DND-41 (cell line): ENCODE measurements at places on chromosomes 7 and 10.

DNA sequence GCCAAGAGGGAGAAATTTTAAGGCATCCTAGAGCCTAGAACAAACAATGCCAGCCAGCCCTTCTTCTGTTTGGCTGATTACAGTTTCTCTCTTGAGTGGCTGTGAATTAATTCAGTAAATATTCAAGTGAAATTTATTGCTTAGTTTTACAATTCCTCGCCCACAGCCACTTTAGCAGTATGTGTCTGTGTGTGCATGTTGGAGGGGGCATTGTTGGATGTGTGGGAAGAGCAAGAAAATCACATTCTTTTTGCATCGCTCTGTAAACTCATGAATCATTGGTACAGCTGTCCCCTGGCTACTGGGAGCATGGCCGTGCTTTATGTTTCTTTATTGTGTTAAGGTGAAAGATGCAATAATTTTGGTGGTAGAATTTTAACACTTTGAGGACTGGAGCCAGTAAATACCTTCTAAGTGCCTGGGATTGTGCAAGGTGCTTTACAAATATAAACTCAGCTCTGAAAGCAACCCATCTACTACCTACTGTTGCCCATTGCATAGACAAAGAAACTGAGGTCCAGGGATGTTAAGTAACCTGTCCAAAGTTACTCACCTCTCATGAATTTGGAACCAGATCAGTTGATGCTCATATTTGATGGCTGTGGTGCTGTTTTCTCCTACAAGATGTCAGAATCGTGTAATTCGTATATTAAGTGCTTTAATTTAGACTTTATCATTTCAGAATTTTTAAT, 89.9 kb upstream of the BTBD16 start:
- no peak for DNase-seq

DNA sequence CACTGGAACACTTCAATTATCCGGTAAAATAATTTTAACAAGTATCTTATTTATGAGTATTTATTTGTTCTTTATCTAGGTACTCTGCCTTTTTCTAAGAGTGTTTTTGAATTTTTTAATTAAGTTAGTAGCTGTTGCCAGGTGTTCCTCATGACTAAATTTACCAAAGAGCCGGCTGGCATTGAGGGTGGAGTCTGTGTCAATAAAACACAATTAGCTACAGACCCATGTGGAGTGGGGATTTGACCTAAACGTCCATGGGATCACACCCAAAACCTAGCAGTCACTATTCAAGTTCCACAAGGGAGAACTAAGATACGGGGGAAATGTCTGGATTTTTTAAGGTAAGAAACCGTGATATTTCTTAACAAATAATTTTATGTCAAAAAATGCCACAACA, 9.8 kb downstream of the SLC16A12 start:
- DNase-seq: no peak

DNA sequence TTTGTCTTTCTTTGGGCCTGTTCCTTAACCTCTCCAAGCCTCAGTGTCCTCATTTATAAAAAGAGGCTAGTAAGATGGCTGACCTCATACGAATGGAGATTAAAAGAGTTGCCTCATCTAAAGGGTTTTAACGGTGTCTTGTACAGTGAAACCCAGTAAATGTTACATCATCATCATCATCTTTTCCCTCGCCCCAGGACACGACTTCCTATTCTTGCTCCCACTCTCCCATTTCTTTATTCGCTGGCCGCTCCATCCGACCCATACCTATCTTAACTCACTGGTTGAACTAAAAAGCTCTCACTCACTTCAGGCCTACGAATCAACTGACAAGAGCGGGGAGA, 554 bp downstream of the FRA10AC1 start:
- no peak for DNase-seq

- DNase-seq: no peak
These were observed 32.2 kb downstream of the SLC16A12 start for GRCh38 chr10:89503151-89503550.

DNA sequence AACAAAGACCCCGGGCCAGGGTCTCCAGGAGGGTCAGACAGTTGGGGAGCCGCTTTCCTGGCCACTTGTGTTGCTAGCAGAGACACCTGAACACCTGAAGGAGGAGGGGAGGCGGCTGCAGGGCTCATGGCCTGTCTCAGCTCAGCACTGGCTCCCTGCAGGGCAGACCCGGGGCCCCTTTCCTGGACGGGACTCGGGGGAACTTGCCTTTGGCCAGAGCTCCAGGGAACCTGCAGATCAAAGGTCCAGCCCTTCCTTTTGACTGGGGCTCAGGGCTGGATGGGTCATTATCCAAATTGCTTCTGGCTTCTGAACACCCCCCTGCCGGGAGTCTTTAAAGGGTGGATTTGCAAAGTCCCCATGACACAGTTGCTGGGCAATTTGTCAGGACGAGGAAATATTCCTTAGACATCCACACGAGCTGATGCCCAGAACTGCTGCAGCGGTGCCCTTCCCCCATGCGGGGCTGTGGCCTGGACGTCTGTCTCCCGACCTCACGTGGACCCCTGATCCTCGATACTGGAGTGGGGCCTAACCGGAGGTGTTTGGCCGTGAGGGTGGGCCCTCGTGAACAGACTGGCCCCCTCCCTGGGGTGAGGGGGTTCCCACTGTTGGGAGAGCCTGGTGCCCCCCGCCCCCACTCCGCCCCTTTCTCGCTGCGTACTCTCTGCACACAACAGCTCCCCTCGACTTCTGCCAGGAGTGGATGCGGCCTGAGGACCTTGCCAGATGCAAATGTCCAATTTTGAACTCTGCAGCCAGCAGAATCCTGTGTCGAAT, 194.3 kb downstream of the ELFN1 start:
- DNase-seq: no peak

DNA sequence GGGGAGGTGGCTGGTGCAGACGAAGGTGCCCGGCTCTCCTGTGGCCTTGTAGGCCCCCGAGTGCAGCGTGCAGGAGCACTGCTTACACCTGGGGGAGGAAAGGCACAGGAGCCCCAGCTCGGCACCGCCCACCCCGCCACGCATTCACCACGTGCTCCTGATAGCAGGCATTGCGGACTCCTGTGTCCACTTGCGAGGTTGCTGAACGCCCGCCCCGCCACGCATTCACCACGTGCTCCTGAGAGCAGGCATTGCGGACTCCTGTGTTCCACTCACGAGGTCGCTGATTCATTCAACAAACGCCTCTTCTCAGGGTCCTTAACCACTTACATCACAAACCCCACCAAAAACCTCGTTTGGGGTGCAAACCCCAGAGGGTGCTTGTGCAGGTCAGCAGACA, 13.9 kb downstream of the MICALL2 start:
- no peak for DNase-seq

GRCh38 chr7:4730971-4731370, 44.5 kb upstream of the AP5Z1 start:
- DNase-seq: peak; percentile 18

DNA sequence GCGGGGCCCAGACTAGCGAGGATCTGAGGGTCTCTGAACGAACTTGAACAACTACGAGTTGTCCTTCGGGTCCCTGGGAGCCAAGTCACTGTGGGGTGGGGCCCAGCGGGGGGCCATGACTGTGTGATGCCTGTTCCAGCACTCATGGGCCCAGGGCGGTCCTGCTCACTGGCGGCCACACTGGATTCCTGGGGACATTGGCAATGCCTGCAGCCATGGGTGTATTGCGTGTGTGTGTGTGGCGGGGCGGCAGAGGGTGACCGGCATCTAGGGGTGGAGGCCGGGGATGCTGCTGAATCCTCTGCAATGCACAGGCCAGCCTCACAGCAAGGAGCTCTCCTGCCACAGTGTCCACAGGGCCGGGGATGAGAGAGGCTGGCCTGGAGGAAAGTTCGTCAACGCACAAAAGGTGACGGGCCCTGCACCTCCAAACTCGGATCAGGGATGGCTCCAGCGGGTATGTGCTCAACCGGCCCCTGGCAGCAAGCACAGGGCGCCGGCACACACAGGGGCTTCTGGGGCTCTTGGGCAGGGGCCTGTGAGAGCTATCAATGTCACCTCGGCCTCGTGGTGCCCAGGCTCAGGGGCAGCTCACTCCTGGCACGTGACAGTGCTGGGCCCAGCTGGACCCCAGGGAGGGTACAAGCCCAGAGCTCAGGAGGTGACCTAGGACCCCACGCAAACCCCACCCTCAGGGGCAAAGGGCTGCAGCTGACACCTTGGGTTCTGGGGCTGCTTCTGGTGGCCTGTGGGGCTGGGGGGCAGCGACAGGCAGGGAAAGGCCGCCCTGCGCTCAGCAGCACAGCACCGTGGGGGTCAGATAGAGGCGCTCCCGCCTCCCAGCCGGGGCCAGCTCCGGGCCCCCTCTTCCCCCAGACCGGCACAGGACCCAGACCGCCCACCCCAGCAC, 27.9 kb downstream of the PAPOLB start:
- DNase-seq: no peak

- no peak for DNase-seq
These were observed 24.5 kb downstream of the TMEM270 start for GRCh38 chr7:73885433-73885974.

DNA sequence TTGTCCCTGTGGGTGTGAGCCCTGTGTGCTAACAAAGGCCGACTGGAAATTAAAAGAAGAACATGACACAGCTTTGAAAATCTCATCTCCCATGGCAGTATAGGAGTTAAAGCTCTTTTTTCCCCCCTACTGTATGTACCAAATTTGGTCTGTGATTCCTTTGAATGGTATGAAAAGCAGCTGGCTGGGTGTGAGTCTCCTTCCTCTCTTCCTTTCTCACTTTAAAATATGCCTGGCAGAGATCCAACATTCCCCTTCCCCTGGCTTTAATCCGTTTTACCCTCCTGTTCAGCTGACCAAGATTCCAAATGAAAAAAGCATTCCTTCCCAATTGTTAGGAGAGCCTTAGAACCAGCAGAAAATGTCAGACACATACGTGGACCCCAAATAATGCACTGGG, 225.0 kb upstream of the CELF2 start:
- DNase-seq: no peak

DNA sequence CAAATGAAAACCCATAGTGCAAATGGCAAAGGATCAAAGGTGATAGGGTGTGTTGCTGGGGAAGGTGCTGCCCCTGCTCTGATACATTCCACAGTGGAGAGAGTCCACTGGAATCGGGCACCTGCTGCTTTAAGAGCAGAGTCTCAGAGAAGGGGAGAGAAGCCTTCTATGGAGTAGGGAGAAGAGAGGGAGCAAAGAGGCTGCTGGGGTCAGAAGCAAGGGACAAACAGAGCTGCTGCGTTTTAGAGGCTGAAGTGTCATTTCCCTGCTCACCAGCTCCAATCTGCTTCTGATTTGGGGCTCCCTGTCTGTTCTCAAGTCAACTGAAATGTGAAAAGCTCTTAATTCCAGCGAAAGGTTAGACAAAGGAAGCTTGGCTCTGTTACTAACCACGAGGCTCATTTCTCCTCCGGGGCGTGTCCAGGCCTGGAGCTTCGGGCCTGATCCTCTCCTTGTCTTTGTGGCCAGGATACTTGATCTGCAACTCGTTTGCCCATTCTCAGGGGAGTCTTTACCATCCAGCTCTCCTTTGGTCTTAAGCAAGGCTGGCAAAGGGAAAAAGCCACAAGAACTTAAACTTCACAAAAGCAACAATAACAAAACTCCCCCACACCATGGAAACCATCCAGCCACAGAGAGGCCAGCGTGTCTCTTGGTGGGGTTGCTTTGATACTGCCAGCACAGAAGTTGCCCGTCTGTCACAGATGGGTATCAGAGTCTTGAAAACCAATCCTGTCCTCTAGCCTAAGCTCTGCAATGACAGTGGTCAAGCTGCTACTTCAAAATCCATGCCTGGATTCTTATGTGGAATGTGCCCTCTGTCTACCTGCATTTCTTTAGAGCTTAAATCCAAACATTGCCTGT, 692.6 kb downstream of the SUGCT start:
- no peak for DNase-seq
